Hematopoietic multipotent progenitor cell treated with erythropoietin and hydrocortisone succinate and interleukin-3 and kit ligand, for 4 days (in vitro differentiated cells): ENCODE measurements at places on chromosomes 7 and 10.

GRCh38 chr7:114922026-114922651, at the start of gene MDFIC:
Gene MDFIC, plus strand, starts transcription at chr7:114922094. Its CDS starts 940 bp downstream, at chr7:114923034.
- peak; percentile 58 for DNase-seq

GRCh38 chr7:42085531-42085930, 151.5 kb downstream of the GLI3 start:
- no peak for DNase-seq

- DNase-seq = no peak
Measured at GRCh38 chr10:5570979-5571810, 46.4 kb downstream of the CALML3 start.

DNA sequence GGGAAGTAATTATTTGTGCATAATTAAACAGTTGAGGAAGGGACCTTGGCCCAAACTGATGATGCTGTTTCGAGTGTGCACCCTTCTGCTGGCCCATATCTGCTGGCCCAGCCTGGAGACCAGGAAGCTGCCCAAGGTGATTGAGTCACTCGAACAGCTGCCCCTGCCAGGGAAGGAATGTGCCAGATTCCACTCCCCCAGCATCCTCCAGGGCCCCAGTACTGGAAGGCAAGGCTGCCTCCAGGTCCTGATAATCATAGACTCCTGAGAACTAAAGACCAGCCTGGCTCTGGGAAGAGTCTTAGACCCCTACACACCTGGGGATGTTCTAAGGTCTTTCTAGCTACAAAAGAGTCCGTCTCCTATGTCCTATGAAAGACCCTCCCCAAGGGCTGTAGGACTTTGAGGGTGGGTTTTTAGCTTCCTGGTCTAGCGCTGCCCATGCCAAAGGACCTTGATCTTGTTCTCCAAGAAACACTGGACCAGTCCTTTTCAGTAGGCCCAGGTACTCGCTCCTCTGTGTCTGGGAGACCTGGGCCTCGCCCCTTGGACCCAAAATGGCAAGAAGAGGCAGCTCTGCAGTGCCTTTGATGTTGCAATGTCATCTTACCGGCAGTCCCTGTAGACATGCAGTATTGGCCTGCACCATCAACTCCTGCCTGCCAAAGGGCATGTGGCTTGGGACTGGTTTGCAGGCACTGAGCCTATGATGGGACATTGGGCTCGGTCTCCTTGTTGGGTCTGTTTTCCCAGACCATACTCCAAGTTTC, 103.2 kb upstream of the GPR26 start:
- DNase-seq = no peak

GRCh38 chr7:96034940-96035727, 262.8 kb downstream of the DYNC1I1 start:
- DNase-seq = no peak

DNA sequence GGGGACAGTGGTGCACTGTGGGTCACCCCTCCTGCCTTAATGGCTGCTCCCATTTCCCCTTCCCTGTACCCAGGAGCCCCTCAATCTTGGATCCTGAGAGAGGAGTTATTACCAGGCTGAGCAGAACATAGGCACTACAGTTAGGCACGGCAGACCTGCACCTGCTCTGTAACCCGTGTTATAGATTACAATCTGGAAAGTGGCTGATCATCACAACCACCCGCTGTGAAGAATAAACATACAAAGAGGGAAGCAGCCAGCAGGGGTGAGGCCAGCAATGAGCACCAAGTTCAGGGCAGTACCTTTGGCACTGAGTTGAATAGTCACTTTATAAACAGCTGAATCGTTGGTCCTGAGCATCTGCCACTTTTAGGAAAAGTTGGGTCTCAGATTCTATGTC, 1.7 kb downstream of the CDHR1 start:
- DNase-seq = no peak

- DNase-seq = no peak
Measured at GRCh38 chr7:91504919-91505318, 240.7 kb downstream of the FZD1 start.

DNA sequence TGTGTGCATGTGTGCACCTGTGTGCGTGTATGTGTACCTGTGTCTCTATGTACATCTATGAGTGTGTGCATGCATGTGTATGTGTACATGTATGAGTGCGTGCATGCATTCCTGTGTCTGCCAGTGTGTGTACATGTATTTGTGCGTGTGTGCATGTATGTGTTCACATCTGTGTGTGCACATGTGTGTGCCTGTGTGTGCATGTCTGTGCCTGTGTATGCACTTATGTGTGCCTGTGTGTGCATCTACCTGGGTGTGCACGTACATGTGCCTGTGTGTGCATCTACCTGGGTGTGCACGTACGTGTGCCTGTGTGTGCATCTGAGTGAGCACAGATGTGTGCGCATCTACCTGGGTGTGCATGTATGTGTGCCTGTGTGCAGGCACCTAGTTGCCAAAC, 102.2 kb upstream of the DIP2C start:
- DNase-seq = no peak

- DNase-seq = no peak
Measured at GRCh38 chr7:25908154-25908949, 243.6 kb upstream of the NFE2L3 start.

DNA sequence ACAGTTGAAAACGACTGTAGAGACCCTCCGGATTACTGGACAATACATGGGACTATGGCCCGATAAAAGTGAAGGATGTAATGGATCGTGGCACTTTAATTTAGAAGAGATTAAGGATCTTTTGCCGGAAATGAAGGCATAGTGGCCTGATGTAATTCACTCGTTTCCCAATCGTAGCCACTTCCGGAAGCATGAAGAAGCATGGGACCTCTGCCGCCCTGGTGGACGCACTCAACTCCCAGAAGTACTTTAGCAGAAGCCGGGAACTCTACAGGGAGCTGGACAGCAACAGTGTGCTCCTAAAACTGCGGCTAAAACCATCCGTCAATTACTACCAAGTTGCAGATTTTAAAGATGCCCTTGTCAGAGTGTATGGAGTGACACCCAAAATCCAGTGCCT, 59.6 kb upstream of the NUPR2 start:
- no peak for DNase-seq

DNA sequence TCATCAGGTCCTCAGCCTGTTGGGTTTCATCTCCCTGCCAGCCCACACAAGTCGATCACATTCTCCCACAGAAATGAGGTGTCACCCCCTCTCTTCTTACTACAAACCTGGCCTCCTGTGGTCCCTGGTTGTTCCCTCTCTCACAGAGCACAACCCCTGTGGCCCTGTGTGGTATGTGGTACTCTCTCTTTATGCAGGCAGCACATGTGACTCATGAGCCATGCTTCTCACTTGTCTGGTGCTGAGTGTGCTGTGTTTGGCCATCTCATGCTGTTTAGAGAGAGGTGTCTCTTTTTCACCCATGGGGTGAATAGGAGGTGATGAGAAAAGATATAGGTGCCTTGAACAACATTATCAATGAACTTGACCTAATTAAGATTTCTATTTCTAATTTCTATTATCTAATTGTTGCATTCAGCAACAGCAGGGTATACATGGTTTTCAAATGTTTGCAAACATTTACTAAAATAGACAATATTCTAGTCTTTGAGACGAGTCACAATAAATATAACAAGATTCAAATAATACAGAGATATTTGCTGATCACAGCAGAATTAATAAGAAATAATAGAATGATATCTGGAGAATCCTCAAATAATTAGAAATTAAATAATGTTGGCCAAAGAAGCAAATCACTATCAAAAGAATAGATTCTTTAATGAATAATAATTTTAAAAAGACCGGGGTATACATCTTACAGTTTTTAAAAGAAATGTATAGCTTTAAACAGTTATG, 633.8 kb upstream of the IGFBP3 start:
- no peak for DNase-seq

DNA sequence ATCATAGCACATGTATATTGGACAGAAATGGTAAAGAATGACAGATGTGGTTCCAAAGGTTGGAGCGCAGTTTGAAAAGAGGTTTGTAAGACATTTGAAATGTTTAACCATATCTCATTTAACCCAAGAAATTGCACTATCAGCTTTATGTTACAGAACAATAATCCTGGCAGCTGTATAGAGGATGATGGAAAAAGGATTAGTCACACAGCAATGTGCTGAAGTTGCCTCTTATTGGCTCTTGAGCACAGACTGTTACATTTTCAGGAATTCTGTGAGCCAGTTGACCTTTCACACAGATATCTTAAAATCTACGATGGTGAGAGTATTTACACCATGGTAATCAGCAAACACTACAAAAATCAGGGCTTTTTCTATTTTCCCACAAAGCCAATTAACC, 3.9 kb downstream of the COG5 start:
- no peak for DNase-seq

DNA sequence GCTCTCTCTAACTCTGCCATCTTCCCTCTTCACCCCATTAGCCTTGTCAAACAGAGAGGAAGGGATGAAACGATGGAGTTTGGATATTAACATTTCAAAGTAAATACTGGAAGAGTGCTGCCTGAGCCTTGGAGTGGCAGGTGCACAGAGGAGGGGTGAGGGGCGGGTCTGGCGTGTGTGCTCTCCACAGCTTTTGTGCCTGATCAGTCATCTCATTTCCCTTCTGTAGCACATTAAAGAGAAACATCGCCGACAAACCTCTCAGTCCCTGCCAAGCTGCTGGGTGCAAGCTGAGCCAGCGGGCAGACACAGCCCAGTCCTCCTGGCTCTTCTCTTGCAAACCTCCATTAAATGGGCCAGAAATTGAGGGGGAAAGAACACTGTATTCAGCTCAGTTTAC, 76.2 kb downstream of the SLIT1 start:
- DNase-seq = no peak

DNA sequence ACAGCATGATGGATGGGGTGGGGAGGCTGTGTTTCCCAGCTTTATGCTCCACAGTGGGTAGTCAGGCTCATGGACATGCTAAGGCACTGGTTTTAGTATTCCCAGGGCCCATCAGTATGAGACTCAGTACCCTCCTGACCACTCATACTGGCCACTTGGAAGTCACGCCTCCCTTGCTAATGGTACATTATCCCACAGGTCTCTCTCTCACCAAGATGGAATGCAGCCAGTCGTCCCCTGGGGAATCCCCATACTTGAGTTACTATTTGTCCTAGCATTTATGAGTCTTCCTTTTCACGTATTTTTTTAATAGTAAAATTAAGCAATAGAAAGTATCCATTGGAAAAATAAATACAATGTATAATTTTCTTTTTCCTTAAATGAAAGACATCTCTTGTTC, 80.6 kb upstream of the TBX20 start:
- no peak for DNase-seq

DNA sequence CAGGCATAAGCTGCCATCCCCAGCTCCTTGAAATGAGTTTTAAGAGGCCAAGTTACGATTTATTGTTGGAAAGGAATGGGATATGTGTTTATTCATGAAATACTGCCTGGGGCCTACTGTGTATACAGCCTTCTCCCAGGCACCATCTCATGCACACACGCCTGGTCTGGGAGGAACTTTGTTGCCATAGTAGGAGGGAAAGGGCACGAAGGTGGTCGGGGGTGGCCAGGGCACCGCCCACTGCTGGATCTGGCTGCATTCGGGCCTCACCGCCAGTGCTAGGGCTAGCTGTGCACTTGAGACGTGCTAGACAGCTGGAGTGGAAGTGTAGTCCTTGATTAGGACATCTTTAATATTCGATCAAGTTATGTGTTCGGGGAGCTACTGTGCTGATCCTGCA, 84.0 kb downstream of the UBE3C start:
- no peak for DNase-seq

- DNase-seq = peak; percentile 29
Measured at GRCh38 chr10:102580230-102580629, 64.0 kb upstream of the TRIM8 start.

- no peak for DNase-seq
Measured at GRCh38 chr7:134155206-134155605, 28.1 kb downstream of the LRGUK start.

DNA sequence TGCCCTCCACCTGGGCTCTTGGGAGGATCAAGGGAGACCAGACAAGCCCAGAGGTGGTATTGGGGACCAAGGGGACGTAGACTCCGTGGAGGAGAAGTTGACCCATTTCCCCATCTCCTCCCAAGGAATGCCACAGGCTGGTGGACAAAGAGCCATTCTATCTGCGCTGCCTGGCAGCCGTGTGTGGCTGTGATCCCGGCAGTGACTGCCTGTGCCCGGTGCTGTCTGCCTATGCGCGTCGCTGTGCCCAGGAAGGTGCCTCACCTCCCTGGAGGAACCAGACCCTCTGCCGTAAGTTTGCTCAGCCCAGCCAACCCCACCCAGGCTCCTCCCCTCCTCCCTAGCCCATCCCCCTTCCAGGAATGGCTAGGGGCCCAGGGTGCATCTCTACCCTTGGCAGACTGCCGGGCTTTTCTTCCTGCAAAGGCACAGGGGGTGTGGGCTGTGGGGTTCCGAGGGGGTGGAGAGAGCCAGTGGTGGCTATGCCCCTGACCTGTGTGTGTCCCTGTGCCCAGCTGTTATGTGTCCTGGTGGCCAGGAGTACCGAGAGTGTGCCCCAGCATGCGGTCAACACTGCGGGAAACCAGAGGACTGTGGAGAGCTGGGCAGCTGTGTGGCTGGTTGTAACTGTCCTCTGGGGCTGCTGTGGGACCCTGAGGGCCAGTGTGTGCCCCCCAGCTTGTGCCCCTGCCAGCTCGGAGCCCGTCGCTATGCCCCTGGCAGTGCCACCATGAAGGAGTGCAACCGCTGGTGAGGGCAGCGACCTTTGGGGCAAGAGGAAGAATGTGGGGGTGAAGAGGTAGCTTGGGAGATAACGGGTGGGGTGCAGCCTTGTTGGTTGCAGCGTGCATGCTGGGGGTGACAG, 10.2 kb upstream of the ZNF467 start:
- no peak for DNase-seq
